ENCODE measurements at places on chromosomes 12 and 14. TPM values are rescaled to one million over a fixed set of nuclear protein-coding genes. Genes with fewer than 3 reads are reported as not detected.

- DNase-seq, result no peak
Observed at GRCh38 chr14:28758885-28759652, 7.5 kb upstream of the FOXG1 start.

DNA sequence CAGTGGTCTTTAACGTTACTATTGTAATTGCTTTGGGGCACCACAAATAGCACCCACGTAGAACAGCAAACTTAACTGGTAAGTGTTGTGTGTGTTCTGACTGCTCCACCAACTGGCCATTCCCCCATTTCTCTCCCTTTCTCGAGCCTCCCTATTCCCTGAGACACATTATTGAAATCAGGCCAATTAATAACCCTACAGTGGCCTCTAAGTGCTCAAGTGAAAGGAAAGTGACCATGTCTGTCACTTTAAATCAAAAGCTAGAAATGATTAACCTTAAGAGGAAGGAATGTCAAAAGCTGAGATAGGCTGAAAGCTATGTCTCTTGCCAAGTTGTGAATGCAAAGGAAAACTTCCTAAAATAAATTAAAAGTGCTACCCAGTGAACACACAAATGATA lies 22.3 kb downstream of the PPP1R13B start:
- no peak for DNase-seq

GRCh38 chr12:104734541-104735095 lies 223.5 kb downstream of the SLC41A2 start:
- DNase-seq, result no peak

DNA sequence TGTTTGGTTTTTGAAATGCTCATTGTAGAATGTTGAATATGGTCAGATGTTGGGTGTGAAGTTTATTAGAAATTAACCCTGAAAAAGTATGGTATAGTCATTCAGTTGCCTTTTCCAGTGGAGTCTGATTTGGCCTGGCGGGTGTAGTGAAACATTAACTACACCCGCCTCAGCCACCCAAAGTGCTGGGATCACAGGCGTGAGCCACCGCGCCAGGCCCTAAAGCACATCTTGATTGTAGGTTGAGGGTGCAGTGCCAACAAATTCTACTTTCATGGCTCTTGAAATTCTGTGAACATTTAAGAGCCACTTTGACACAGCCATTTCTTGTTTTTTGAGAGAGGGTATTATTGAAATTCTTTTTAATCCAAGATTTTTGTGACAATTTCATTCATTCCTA lies 624.9 kb downstream of the DIO2 start:
- no peak for DNase-seq

EPYC gene
- not detected for total RNA-seq

DNA sequence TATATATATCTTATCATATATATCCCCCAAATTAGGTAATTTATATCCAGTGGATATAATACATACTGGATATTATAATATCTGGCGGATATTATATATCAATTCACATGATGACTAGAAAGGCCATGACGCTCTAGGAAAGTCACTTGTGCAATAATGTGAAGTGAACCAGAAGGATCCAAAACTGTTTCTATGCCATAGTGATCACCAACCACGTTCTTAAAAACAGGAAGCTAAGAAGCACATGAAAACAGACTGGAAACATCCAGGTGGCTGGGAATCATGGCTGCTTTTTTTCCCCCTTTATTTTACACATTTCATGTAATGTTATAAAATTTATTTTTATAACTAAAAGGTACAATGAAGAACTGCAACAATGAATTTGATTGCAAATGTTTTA lies 1.4 kb downstream of the GUCY2C start:
- no peak for DNase-seq

Measured in activated CD4-positive, alpha-beta T cell treated with anti-CD3 and anti-CD28 coated beads, Interleukin-2, amount 10 ng/mL, durations not matched to agents 7 days and 5 days (primary cell).